ENCODE measurements at places on chromosomes 5 and 9. TPM values are rescaled to one million over a fixed set of nuclear protein-coding genes. Genes with fewer than 3 reads are reported as not detected.

GADD45G gene
- total RNA-seq: 2.1 TPM

PLEKHG4B gene
- 1.4 TPM for total RNA-seq

SIT1 gene
- total RNA-seq: not detected

GARIN3 gene
- total RNA-seq: not detected

BAAT gene
- 0.07 TPM for total RNA-seq

ZBTB26 gene
- total RNA-seq: 1.6 TPM

SLF1 gene
- 27.8 TPM for total RNA-seq

SCGB3A1 gene
- total RNA-seq: not detected

MLANA gene
- total RNA-seq: not detected

TSLP gene
- not detected for total RNA-seq

CCL21 gene
- not detected for total RNA-seq

NEURL1B gene
- 0.95 TPM for total RNA-seq

PLPP7 gene
- total RNA-seq: 0.98 TPM

F12 gene
- 36.8 TPM for total RNA-seq

NOXA1 gene
- total RNA-seq: 0.51 TPM

LCN2 gene
- total RNA-seq: 154 TPM

GRCh38 chr9:85941966-85942912 is 1.3 kb downstream of the NAA35 start:
- no peak for DNase-seq

DNA sequence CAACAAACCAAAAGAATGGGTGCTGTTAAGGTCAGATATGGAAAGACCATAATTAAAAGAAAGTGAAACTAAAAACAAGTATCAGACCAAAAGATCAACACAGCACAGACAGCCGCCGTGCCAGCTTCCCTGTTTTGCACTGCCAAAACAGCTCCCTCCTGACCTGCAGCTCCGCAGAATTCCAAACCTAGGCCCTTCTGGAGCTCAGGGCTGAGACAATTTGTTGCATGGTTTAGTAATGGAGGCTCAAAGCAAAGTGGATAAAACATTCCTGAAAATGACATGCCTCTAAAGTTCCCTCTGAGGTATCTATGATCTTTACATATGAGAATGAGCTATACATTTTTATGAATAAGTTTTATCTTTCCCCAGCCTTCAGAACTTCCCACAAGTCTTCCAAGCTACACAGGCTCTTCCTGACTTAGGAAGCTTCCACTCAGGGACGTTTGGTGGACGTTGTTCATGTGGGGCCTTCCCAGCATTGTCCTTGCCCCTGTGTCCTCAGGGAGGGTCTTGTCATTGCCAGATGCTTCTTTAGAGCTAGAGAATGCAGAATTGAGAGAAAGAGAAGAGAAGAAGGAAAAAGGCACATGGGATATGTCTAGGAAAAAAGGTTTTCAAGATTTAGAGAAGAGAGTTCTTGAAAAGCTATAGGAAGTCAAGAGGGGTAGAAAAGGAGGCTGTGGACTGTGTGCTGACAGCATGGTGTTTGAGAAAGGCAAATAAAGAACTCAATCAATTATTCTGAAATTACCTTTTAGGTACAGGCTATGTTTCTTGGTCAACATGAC is 28.4 kb upstream of the SSBP2 start:
- peak; percentile 15 for DNase-seq

- no peak for DNase-seq
These were observed 139.5 kb downstream of the KDM4C start for GRCh38 chr9:6897207-6897822.

- DNase-seq: peak; percentile 76
These were observed 156.9 kb upstream of the FST start for GRCh38 chr5:53323511-53323910.

DNA sequence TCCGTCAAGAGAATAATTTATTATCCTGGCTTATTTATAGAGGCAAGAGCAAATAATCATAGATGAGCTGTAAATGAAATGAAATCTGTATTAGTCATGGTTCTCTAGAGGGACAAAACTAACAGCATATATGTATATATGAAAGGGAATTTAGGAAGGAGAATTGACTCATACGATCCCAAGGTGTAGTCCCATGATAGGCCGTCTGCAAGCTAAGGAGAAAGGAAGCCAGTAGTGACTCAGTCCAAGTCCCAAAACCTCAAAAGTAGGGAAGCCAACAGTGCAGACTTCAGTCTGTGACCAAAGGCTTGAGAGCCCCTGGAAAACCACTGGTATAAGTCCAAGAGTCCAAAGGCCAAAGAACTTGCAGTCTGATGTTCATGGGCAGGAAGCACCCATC is 515.9 kb upstream of the CYLC2 start:
- DNase-seq: peak; percentile 51

DNA sequence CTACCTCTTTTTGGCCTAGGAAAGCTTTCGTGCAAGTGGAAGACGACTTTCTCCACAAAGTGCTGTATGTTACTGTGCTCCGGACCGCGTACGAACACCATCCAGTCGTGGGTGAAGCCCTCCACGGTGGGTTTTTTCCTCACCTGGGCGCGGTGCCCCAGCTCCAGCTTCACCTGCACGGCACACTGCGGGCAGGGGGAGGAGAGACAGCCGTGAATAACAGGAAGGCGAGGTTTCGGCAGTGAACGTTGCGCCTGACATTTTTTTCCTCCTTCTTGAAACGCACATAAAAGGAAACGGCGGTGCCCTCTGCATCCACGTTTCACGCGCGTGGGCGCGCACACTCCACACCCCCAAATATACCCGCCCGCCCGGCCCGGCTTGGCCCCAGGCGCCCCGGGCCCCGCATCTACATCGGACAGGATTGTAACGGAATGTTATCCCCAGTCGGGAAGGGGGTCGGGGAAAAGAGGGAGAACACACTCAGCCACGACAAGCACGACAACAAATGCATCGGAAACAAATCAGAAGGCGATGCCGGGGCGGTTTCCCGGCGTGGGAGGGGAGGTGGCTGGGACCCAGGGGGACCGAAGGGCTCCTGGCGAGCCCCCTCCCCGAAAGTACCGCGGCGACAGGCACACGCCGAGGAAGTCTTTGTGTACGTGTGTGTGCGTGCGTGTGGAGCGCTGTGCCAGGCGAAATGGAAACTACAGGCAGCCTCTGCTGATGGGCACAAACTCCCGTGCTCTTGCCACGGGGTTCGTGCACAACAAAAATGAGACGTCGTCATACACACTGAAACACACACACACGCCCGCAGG is 1.4 kb downstream of the MLLT3 start:
- DNase-seq: peak; percentile 3

GRCh38 chr5:171838066-171838465 is 52.4 kb downstream of the SMIM23 start:
- DNase-seq: no peak

DNA sequence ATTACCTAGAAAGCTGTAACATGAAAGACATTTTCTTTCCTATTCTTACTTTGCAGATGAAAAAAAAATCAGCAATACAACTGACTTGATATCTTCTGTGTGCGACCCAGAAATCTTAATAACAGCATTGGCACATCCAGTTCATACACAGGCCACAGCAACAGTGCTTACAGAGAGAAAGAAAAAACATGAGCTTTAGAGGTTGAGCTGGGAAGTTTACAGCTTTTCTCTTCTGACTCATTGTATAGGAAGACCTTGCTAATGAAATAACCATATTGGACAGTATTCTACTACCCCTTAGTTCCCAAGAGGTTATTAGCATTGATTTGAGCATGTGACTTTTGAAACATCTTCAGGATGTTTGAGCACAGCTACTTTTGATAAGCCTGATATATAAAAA is 1033.4 kb upstream of the DMAC1 start:
- DNase-seq: no peak

- DNase-seq: no peak
These were observed 121.8 kb upstream of the SPIN1 start for GRCh38 chr9:88266416-88266815.

DNA sequence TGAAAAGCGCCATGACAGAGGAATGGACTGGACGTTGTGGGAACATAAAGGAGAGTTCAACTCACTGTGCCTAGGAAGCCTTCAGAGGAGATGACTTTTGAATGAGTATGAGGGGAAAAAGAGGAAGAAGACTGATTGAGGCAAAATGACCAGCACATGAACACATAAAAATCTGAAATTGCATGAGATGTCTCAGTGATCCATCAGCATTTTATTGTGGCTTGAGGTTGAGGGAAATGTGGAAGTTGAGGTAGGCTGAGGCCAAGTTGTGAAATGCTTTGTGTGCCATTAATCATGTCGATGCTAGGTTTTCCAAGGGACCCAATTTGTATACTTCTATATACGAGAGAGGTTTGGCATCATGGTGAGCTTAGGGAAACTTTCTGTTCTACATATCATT is 140.9 kb upstream of the TLX3 start:
- no peak for DNase-seq

DNA sequence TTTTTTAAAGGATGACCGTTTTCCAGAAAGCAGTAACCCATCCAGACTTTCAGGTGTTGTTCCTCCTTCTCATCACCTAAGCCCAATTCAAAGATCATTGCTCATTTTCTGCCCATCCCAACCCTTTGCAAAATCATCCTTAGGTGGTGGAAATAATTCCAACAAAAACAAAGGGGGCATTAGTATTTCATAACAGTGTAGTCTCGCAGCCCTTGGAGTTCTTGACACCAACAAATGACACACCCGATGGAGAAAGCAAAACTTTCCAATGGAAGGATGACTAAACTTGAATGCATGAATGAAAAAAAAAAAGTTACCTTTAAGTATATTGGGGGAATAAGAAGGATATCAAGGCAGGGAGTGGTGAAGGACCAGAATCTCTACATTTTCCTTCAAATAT is 117.0 kb downstream of the PAPPA start:
- no peak for DNase-seq

- peak; percentile 18 for DNase-seq
These were observed 41.9 kb upstream of the PLPP6 start for GRCh38 chr9:4620057-4620765.

DNA sequence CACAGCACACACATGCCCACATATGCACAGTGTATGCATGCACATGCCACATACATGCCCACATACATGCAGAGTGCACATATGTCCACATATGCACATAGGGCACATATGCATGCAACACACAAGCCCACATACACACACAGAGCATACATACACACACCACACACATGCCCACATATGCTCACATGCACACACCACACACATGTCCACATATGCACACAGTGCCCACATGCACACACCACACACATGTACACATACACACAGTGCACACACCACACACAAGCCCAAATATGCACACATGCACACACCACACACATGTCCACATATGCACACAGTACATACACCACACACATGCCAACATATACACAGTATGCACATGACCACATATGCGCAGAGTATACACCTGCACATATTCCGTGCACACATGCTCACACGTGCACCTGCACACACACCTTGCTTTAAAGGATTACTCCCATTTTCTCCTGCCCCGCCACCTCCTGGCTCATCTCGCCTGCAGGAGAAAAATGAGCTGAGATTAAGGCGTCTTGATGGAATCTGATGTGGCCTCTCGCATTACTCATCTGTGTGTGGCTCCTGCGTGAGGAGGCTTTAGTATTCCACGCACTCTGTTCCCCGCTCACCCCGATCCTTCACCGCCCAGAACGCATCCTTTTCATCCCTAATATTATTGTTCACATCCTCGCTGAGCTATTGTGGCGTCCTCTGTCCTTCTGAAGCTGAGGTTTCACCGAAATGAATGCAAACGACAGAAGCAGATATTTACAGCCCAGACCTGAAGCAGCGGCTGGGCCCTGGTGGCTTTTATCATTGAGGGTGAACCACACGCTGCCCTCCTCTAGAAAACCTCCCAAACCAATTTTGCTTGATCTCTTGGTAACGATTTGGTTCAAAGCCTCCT is 182.7 kb downstream of the OLFM1 start:
- no peak for DNase-seq

GRCh38 chr9:88219601-88220000 is 81.3 kb upstream of the SPATA31C2 start:
- DNase-seq: no peak

DNA sequence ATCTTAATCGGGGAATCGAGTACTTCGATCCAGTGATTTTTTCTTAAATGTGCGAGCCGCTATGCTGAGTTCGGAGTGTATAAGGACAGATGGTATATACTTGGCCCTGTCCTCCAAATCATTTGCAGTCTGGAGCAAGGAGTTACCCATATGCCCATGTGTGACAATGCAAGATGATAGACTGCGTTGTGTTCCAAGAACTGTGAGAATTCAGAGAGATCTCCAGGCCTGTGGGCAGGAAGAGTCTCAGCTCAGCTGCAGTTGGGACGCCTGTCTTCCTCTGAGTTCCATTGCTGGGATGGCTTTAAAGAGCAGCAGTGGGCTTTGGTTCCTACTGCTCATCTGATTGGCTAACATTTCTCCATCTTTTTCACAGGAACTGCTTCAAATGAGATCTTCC is 106.6 kb downstream of the ADAMTS16 start:
- DNase-seq: no peak

- peak; percentile 46 for DNase-seq
These were observed 62.4 kb downstream of the SLC28A3 start for GRCh38 chr9:84278130-84278529.

DNA sequence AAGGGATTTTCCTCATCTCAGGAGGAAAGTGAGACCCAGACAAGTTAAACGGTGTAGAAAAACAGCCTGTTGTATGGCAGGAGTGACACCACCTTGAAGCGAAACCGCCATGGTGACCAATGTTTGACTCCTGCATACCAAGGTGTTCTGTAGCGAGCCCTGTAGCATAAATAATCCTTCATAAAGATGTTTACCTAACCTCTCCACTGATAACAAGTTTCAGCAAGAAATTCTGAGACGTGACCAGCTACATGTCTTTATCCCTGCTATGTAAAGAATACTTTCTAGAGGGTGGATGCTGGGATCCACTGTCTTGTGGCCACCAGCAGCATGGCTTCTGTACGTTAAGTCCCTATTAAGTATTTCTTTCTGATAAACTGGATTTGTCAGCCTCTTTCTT is 148.1 kb downstream of the MPDZ start:
- DNase-seq: no peak

DNA sequence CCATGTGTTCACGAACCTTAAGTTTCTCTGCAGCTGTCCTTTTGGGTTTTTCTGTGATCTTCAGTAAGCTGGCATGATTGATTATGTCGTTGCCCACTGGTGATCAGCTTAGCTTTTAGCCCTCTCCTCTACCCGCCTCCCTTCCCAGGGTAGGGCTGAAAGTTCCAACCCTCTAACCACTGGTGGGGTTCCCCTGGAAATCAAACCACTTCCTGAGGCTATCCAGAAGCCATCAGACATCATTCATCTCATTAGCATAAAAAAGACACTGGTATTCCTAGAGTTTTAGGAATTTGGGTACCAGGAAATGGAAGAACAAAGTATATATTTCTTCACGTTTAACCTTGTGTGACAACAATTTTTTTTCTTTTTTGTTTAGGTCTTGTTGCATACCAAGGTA is 29.8 kb downstream of the SPIN1 start:
- no peak for DNase-seq

GRCh38 chr5:8633696-8634095 is 764.7 kb downstream of the MTRR start:
- DNase-seq: peak; percentile 15

GRCh38 chr5:95728494-95729114 is 2.5 kb upstream of the RHOBTB3 start:
- peak; percentile 31 for DNase-seq

DNA sequence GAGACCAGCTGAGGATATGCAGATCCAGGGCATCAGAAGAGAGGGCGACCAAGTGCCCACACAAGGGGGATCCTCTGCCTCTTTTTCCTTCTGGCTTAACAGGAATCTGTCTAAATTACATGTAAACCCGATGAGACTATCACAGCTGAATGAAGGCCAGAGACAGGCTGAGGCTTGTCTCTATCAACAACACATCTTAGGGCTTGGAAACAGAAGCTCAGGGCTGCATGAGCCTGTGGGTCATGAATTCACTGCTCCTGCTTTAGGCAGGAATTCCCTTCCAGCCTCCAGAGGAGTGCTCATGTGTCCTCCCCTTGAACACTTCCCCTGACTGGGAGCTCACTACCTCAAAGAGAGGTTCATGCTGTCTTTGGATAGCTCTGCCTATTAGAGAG is 106.1 kb upstream of the PHYKPL start:
- DNase-seq: no peak
